ELF-1 (cell line): ENCODE measurements at places on chromosomes 7 and 10.

- no peak for DNase-seq
These were observed 105.2 kb downstream of the MACC1 start for GRCh38 chr7:20111821-20112542.

- no peak for DNase-seq
These were observed 345.3 kb downstream of the TNS3 start for GRCh38 chr7:47236480-47237129.

- no peak for DNase-seq
These were observed 25.9 kb downstream of the GRM8 start for GRCh38 chr7:127226685-127227374.

GRCh38 chr10:42975005-42975493, 101.8 kb upstream of the RET start:
- DNase-seq = no peak

- no peak for DNase-seq
These were observed 260.1 kb upstream of the AUTS2 start for GRCh38 chr7:69338144-69338543.
